Upper lobe of right lung (tissue), 1 donor: ENCODE measurements at places on chromosomes 3 and 15. TPM values are rescaled to one million over a fixed set of nuclear protein-coding genes. Genes with fewer than 3 reads are reported as not detected.

Gene INKA1
- 6.6 TPM for total RNA-seq

Gene RASGRF1
- total RNA-seq = 105 TPM

Gene GOLGA8J
- total RNA-seq = not detected

Gene CILP
- 1.1 TPM for total RNA-seq

Gene KBTBD13
- total RNA-seq = not detected

Gene MYNN
- 14.6 TPM for total RNA-seq
